ENCODE measurements at places on chromosomes 2 and 18.

- no peak for DNase-seq
Measured at GRCh38 chr18:25678221-25678620, 326.3 kb upstream of the ZNF521 start.

- no peak for DNase-seq
Measured at GRCh38 chr18:74508821-74509225, 12.7 kb downstream of the CNDP2 start.

DNA sequence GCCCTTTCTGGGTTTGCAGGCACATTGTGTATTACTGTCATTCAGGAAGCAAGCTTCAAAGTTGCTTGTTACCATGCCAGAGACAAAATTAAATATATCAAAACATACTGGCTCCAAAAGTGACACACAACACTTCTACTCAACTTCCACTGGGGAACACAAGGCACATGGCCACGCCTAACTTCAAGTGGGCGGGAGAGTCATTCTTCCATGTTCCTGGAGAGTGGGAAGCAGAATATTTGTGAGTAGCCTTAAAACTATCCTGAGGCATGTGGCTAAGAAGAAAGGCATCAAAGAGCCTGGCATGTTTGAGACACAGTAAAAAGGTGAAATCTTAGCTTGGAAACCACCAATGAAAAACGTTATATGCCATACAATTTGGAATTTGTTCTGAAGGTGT is 90.5 kb upstream of the TACR1 start:
- DNase-seq, result no peak

DNA sequence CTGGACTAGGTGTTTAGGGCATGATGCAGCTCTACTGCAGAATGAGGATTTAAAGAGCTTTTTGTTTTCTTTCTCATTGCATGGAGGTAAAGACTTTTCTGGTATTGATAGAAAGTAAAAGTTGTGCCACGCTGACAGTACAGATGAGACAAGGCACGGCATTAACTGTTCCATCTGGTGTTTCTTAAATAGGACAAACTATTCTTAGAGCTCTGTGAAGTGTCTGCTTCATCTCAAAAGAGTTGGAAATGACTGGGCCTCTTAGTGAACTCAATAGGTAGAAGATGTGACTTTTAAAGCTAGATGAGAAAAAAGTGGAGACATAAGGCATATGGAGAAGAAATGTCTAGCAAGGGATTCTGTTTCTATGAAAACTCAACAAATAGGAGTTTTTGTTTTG is 321.8 kb downstream of the RPRM start:
- DNase-seq, result no peak

DNA sequence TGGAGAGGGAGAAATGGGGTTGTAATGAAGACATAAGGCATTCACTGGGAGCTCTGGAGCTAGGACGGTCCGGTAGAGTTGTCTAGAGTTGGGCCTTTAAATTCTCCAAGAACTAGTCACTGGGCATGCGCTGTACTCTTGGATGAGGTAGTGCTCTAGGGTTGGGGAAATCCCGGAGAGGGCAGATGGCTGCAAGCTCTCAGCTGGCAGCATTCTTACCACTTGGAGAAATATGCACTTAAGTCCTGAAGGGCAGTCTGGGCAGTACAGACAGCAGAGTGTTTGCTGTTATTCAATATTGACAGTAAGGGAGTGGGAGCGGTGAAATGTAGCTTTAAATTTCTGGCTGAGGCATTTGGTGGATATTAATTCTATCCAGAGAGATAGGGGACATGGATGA is 214.6 kb downstream of the RDH14 start:
- no peak for DNase-seq

- DNase-seq, result no peak
Measured at GRCh38 chr18:35817604-35818352, 154.7 kb upstream of the RMP24 start.

- DNase-seq, result no peak
Measured at GRCh38 chr18:6261938-6262337, 152.8 kb downstream of the L3MBTL4 start.

DNA sequence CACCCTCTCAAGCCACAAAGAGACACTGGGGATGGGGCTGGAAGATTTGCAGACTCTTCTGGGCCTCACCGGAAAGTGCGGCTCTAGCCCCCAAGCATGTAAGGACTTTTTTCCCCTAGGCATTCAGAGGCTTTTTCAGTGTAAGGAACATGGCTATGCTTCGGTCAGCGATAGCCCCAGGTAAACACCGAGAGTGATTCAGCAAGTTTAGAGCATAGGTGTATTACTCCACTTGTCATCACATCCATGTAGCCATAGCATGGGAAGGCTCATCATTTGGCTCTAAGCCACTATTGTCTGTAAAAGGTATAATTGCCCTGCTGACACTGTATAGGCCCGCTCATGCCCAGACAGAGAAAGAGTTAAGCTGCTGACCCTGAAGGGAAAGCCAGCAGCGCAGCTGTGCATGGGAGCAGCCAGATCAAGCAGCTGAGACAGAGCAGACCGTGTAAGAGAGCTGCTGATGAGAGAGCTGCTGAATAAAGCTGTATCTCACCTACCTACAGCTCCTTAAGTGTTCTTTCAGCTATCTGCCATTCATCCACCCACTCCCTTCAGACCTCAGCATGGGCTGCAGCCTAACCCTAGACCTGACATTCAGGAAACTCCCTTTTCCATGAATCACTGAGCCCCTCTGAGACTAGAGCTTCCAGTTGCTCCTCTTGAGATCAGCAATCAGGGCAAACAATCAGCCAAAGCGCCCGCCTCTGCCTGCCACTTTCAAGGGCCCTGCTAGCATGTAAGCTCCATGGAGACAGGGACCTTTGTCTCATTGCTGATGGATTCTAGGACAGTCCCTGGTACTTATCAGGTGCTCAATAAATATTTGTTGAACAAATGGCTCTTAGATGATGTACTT is 25.5 kb downstream of the LGALSL start:
- DNase-seq, result no peak

DNA sequence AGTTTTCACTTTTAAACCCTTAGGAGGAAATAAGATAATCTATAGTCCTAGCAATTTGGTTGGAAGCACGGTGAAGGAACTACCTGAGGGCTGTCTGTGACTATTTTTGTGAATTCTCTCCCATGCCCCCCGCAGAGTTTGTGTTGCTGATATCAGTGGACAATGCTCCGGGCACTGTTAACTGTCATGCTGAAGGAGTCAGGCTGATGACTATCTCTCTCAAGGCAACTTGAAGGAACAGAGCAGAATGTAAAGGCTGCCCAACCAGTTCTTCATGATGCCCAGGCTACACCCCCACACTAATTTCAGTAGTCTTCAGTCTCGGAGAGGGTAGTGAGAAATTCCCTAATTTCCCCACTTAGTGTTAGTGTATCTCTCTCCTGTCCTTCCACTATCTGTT is 21.6 kb upstream of the RAB6C start:
- no peak for DNase-seq

GRCh38 chr2:25618676-25619075 is 54.7 kb downstream of the DTNB start:
- no peak for DNase-seq

DNA sequence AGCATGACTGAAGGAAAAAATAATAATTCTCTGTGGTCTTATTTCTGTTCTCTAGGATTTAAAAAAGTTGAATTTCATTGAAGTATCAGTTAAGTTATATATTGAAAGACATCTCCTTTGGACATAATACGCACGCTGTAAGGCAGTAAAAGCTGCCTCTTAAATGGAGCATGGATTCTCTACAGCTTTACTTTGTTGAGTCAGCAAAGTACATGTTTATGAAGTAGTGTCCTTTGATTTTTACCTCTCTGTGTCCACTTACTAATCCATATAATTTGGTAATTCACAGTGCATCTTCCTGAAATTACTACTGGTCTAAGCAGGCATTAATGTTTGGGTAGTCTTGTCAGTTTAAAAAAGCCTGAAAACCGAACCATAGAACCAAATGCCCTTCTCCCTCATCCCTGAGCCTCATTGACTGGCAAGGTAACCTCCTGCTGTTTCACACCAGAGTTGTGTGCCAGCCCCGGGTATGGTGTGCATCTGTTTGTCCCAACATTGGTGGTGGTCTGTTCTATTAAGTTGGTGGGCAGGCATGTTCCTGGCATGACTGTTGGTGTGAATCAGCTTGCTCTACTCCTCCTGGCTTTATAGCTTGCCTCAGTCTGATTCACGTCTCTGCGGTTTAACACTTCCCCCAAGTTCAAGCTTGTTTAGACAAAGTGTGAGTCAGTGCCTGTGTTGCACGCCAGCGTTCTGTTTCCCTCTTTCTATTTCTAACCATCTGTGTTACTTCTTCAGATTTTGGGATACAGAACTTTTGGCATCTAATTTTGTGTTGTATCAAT is 71.0 kb upstream of the ITM2C start:
- DNase-seq, result peak; percentile 97

- DNase-seq, result no peak
Measured at GRCh38 chr2:71831193-71831577, 316.5 kb downstream of the CYP26B1 start.

GRCh38 chr18:77701977-77702376 is 452.3 kb downstream of the GALR1 start:
- DNase-seq, result no peak

- DNase-seq, result no peak
Measured at GRCh38 chr18:65259403-65259802, 491.4 kb upstream of the CDH7 start.

DNA sequence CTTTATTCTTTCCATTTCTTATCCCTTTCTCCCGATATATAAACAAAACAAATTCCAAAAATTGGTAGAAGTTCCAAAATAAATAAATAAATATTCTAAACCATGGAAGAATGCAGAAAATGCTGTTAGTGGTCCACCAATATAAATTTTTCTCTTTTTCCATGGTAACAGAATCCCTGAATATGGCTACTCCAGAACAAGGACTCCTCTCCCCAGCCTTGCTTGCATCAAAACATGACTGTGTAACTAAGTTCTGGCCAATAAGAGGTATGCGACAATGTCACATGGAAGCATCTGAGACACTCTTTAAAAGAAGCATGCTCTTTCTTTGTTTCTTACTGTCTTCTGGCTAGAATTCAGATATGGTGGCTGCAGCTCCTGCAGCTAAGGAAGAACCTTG is 325.1 kb upstream of the TANK start:
- DNase-seq, result no peak

DNA sequence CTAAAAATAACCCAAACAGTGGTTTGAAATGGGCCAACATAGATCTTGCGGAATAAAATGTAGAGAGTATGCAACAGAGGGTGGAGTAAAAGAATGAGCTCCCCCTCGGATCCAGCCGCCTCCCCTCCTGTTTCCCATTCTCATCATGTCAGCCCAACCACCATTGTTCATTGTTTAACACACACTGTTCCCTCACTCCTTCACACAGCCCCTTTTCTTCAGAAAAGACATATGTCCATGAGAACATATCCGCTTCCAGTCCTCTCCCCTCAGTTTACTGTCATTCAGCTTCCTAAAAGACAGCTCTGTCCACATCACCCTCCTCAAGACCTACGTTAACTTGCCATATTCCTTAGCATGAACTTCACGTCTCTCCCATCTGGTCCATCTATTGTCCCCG is 62.9 kb upstream of the SERTAD2 start:
- no peak for DNase-seq

- no peak for DNase-seq
Measured at GRCh38 chr2:129791712-129792111, 187.8 kb upstream of the RAB6C start.

DNA sequence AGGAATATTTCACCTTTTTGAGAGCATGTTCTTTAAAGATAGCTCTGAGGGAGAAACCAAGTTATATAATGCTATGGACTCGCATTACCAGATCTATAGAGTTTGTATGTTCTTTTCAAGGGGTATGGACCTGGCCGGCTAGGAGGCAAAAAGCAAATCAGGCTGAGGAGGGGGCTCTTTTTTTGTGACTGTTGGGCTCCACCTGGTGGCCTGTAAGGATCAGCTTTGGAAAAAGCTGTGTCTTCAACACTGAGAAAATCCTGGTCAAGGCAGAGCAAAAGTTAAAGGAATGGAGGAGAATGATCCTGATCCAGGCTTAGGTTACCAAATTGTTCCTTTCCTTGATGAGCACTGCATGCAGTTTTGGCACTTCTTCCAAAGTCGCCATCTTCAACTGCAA is 180.5 kb downstream of the DIS3L2 start:
- DNase-seq, result peak; percentile 54

DNA sequence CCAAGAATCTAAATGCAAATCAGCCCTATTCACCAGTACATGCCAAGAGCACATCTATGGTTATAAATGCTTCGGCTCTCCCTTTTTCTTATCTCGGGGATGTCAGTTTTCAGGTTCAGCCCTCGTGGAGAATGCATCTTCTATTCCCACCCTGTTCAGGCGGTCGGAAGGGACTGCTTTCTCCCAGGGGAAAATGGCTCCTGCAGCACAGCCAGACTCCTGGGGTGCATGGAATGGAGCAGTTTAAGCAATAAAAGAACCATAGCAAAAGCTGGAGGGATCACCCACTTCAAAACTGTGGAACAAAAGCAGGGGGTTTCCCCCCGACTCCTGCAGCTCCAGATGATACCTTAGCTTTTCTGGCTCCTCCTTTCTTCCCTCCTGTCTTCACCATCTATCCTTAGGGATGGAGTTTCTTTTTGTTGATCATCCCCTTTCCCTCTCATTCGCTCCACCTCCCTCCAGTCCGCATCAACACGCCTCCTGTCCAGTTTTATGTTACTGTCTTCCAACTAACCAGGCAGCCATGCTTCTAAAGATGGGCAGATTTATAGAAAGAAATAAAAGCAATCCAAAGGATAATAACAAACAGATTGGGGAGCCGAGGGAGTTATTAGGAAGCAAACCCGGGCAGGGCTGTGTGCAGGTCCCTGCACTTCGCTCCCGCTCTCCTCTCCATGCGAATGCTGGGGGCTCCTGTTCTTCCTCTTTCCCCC is 356.2 kb upstream of the SMIM21 start:
- DNase-seq, result no peak

- peak; percentile 80 for DNase-seq
Measured at GRCh38 chr2:1742681-1743395, 1.5 kb downstream of the PXDN start.

- no peak for DNase-seq
Measured at GRCh38 chr18:72727038-72727655, 140.6 kb downstream of the NETO1 start.

GRCh38 chr2:23169896-23170295 is 215.1 kb upstream of the KLHL29 start:
- DNase-seq, result no peak

DNA sequence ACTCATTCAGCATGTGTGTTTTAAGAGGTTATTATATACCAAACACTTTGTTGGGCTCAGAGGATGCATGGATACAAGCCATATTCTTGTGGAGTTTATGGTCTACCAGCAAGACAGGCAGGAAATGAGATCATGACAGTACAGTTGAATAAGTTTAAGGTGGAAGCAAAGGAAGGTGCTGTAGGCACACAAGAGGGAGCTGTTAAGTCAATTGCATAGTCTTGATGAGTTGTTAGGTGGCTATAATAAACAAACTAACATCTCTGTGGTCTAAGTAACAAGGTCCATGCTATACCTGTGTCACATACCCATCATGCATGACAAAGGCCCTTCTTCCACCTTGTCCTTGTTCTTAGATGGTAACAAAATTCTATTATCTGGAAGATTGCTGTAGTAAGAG is 538.3 kb downstream of the CNTNAP5 start:
- DNase-seq, result peak; percentile 2

DNA sequence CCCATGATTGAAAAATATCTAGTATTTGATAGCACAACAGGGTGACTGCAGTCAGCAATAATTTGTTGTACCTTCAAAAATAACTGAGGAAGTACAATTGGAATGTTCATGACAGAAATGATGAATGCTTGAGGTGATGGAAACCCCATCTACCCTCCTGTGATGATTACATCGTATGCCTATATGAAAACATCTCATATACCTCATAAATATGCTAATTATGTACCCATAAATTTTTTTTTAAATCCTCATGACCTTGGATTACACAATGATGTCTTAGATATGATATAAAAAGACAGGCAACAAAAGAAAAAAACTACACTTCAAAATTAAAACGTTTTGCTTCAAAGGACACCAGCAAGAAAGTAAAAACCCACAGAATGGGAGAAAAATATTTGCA is 1.4 kb upstream of the POLR1B start:
- DNase-seq, result no peak
